ENCODE measurements at places on chromosomes 1 and 21. TPM values are rescaled to one million over a fixed set of nuclear protein-coding genes. Genes with fewer than 3 reads are reported as not detected.

Gene LHX4
- 4.6 TPM for total RNA-seq

Gene ADAMTSL4
- 0.42 TPM for total RNA-seq

Gene TEKT2
- not detected for total RNA-seq

Gene WDR77
- 47.7 TPM for total RNA-seq

Gene GNAT2
- 0.16 TPM for total RNA-seq

Gene RGS4
- total RNA-seq, result 3.4 TPM

Gene COL11A1
- 470 TPM for total RNA-seq

Gene OLIG2
- not detected for total RNA-seq

Gene PIGR
- not detected for total RNA-seq

Gene HSPA13
- 62.9 TPM for total RNA-seq

Gene LCE2C
- not detected for total RNA-seq
